ENCODE measurements at places on chromosomes 6 and 20. TPM values are rescaled to one million over a fixed set of nuclear protein-coding genes. Genes with fewer than 3 reads are reported as not detected.

Gene CDSN
- not detected for total RNA-seq

Gene STMND1
- total RNA-seq = not detected

GRCh38 chr6:6966127-6966526, 141.6 kb upstream of the RREB1 start:
- DNase-seq = no peak

Gene JAG1
- total RNA-seq = 4.8 TPM

- DNase-seq = no peak
Measured at GRCh38 chr6:156727715-156728385, 49.3 kb upstream of the ARID1B start.
